NCI-H460 (cell line): ENCODE measurements at places on chromosomes 3 and 15. TPM values are rescaled to one million over a fixed set of nuclear protein-coding genes. Genes with fewer than 3 reads are reported as not detected.
A peak's percentile ranks its signal among the peaks of the same experiment; 100 is the strongest.

CD200R1L gene
- total RNA-seq, result not detected in 2 replicates

GRCh38 chr3:35394905-35395304 lies 244.4 kb upstream of the ARPP21 start:
- DNase-seq, result no peak

DNA sequence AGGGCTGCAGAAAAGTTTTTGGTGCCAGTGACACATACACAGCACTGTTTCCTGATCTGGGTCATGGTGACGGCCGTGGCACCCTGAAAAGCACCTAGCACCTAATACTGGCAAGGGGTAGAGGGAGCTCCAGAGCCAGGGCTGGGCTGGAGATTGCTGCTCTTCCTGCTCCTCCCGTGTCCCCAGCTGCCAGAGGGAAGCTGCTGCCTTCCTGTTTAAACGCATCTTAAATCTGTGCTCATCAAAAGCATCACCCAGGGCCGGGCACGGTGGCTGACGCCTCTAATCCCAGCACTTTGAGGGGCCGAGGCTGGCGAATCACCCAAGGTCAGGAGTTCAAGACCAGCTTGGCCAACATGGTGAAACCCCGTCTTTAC lies 156.7 kb upstream of the MEF2A start:
- peak; percentile 16 for DNase-seq

- DNase-seq, result no peak
Measured at GRCh38 chr3:93923006-93923405, 50.7 kb downstream of the PROS1 start.

DNA sequence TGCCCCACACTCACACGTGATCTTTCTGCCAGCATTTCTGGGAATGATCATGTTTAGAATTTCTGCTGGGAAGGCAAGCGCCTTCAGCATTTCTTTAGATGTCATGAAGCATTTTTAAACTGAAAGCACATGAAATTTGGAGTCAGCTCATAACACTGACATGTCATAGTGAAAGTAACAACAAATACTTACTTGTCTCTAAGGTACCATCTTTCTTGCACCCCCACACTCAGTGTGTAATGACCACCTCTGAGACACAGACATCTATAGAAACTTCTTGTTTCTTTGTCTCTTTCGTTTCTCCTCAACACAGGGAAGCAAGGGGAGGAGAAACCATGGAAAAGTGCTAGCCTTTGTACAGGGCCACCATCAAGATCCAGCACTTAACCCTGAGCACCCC lies 171.7 kb downstream of the RORA start:
- no peak for DNase-seq

DNA sequence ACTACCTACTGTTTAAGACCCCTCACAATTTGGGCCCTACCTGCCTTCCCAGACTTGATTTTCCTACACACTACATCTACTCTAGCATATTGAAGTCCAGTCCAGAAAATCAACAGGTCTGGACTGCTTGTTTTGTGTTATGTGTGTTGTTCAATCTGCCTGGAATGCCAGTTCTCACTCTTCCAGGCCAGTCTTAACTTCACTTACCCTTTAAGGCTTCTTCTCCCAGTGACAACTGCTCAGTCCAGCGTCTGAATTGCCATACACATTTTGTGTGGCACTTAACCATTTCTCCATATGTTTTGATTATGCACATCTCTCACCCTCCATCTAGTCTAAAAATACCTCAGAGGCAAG lies 1.1 kb downstream of the TICRR start:
- no peak for DNase-seq

GRCh38 chr15:37395100-37395468 lies 294.7 kb upstream of the MEIS2 start:
- DNase-seq, result no peak

GRCh38 chr3:144241404-144241803 lies 269.8 kb downstream of the DIPK2A start:
- no peak for DNase-seq
